SK-N-SH treated with all-trans-retinoic acid at 6 μM for 48 hours (cell line): ENCODE measurements at places on chromosomes 13 and 19.

GRCh38 chr19:3459089-3459881, 21.0 kb downstream of the SMIM24 start:
- peak; percentile 88 for ATAC-seq

DNA sequence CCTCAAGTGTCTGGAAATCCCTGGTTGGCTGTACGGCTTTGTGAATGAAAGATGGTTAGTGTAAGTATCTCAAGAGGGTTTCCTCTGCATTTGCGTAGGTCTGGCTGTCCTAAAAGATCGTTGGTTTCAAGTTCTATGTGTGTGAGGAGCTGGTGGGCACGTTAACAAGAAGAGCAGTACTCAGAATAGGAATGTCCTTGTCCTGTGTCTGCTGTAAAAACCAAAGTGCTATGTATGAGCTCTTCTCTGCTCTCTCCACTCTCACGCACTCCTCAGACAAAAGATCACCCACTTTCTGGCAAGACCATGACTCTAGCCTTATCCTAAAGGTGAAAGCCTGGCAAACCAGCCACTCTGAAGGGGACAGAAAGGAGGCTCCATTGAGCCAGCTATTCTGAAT, 39.1 kb downstream of the USP12 start:
- no peak for ATAC-seq

- ATAC-seq: no peak
Observed at GRCh38 chr13:25231517-25231916, 55.8 kb downstream of the MTMR6 start.

DNA sequence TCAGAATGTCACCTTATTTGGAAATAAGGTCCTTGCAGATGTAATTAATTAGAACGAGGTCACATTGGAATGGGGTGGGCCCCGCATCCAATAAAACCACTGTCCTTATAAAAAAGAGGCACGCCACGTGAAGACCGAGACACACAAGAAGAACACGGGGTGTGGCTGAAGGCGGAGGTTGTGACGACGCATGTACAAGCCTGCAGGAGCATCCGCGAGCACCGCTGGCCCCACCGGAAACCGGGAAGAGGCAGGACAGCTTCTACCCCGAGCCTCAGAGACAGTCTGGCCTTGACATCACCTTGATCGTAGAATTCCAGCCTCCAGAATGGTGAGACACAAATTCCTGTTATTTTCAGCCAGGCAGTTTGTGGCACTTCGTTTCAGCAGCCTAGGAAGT, 177.9 kb downstream of the COL4A1 start:
- ATAC-seq: no peak

GRCh38 chr19:2041433-2041682, 9.7 kb downstream of the MKNK2 start:
- ATAC-seq: no peak

GRCh38 chr13:102386461-102386860, 15.4 kb downstream of the FGF14 start:
- no peak for ATAC-seq

GRCh38 chr19:290372-291005, 714 bp downstream of the PLPP2 start:
- peak; percentile 39 for ATAC-seq

GRCh38 chr13:22061806-22062391, 391.0 kb downstream of the FGF9 start:
- no peak for ATAC-seq

- ATAC-seq: no peak
Observed at GRCh38 chr19:9187191-9187590, 8.4 kb downstream of the OR7D2 start.

DNA sequence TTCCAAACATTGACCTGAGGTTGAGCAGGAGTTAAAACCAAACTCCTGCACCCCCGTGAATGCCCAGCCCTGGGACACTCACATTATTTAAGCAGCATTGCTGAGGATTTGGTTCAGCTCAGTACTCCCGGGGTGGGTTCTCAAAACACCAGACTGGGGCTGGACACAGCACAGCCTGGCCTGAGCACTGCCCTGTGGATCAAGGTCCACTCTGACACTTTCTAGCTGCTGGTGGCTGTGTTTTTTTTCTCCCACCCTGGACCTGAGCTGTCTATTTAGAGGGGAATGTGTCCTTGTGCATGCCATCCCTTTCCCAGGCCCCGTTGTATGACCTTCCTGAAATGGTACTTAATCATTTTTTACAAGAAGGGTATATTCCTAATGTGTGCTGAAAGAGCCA, 94.7 kb upstream of the GJB6 start:
- ATAC-seq: no peak

DNA sequence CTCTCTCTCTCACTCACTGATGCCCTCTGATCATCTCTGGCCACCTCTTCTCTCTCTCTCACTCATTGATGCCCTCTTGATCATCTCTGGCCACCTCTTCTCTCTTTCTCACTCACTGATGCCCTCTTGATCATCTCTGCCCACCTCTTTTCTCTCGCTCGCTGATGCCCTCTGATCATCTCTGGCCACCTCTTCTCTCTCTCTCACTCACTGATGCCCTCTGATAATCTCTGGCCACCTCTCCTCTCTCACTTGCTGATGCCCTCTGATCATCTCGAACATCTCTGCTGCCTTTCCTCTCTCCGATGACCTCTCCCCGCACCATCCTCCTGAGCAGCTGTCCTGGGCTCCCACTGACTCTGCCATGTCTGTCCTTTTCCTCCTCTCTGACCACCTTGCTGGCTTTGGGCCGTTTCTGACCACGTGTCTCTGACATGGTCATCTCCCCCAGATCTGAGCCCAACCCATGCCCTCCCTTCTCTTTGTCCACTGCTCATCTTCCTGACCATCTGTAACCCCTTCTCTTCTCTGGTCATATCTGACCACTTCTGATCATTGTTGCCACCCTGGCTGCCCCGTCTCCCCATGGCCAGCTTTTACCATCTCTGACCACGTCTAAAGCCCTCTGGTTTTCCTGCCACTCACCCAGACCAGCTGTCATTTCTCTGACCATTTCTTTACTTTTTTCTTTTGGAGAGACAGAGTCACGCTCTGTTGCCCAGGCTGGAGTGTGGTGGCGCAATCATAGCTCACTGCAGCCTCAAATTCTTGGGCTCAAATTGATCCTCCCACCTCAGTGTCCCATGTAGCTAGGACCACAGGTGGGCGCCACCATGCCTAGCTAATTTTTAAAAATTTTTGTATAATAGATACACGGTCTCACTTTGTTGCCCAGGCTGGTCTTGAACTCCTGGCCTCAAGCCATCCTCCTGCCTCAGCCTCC, 2.4 kb downstream of the LRFN3 start:
- no peak for ATAC-seq

DNA sequence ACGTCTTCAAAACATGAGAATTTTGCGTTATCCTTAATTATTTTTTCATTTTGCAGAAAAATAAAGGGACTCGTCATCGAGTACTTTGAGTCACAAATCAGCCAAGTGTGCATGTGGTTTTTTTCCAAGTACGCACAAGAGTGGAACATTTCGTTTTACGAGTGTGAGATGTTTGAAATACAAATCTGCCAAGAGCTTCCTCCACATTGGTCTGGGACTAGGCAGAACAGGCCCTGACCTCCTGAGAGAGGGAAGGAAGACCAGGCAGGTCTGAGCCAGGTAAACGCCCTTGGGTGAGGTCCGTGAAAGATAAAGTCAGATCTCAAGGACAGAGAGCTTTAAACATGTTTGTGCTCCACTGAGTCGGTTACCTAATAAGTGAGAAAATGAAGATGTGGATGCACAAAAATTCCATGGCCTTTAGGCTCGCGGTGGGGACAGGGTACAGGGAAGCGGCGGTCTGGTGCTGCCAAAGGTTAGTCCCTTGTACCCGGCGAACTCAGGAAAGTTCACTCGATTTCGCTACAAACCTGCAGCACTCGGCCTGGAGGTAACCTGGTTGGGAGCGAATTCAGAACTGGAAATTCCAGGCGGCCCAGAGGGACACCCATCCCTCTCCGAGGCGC, 473 bp upstream of the ITM2B start:
- ATAC-seq: peak; percentile 28; the same call in 2 of the 3 replicates

GRCh38 chr19:12833418-12833737, 1.0 kb downstream of the RTBDN start:
- no peak for ATAC-seq

DNA sequence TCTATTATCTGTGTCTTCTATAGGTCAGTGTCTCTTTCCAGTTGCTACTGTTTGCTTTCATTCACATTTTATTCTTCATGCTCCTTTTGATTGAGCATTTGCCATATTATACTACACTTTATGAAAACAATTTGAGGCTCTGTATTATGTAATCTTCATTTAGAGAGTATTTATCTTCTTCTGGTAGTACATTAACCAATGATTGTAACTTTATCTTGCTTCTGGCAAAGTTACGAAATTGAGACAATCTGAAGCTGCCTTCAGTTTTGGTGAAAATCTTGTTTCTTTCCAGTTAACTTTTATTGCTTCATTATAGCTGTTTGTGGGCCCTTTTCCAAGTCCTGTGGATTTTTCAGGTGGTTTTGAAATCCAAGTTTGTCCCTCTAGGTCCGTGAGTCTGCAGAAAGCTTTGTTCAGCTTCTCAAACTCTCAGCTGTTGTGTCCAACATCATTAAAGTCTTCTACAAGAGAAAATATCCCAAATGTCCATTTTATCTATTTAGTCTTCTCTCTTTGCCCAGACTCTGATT, 1255.4 kb upstream of the SPRY2 start:
- ATAC-seq: no peak

DNA sequence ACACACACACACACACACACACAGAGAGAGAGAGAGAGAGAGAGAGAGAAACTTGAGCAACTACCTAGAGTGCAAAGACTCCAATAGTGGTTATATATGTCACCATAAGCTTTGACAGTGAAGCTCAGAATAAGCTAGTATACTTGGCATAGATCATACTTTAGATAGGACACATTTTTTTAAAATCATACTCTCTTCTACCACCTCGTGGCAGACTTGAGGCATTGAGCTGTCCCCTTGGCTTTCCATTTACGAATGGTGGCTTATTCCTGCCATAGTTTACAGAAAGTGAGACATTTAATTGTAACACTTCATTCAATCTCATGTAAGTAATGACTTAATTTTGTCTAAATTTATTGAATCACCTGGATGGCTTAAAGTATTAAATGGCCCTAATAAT, 108.2 kb downstream of the EDNRB start:
- peak; percentile 86 for ATAC-seq

GRCh38 chr19:17254636-17255035, 8.9 kb upstream of the NR2F6 start:
- no peak for ATAC-seq

DNA sequence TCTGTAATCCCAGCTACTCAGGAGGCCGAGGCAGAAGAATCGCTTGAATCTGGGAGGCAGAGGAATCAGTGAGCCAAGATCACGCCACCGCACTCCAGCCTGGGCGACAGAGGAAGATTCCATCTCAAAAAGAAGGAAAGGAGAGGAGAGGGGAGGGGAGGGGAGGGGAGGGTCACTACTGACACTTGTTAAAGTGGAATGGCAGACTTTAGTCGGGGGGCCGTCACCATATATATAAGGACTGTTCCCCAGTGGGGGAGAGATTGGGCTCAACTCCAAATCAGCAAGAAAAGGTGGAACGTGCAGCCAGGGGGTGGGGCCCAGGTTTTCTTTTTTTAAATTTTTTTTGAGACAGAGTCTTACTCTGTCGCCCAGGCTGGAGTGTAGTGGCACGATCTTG, 26.2 kb downstream of the TPT1 start:
- no peak for ATAC-seq

DNA sequence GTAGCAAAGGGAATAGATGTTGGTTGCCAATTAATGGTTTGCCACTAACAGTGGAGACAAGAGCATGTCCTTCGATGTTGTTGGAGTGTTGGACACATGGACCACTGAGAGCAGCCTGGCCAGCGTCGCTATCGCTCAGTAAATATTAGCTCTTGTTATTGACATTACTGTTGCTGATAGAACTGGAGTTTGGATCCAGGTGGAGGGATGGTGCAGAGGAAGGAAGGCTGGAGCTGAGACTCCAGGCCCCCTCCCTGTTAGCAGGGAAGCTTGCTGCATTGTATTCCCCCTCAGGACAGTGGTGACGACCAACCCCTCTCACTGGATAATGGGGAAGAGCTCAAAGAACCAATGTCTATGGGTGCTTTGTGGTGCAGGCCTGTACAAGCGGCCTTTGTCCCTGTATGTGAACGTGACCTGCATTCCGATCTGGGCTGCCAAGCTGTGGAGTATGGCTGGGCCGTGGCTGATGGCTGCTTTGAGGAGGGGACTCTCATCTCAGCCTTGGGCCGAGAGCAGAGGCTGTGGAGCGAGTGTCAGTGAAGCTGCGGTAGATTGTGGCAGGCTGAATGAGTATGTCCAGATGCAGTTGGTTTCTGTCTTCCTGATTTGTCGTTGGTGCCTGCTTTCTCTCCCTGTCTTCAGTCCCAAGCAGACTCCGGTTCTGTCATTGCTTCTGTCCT, 7.0 kb downstream of the CLASRP start:
- ATAC-seq: no peak; the same call in 2 of the 3 replicates

GRCh38 chr13:53411463-53411862, 382.9 kb downstream of the OLFM4 start:
- ATAC-seq: no peak

GRCh38 chr13:30145709-30146367, 161.5 kb downstream of the KATNAL1 start:
- no peak for ATAC-seq

DNA sequence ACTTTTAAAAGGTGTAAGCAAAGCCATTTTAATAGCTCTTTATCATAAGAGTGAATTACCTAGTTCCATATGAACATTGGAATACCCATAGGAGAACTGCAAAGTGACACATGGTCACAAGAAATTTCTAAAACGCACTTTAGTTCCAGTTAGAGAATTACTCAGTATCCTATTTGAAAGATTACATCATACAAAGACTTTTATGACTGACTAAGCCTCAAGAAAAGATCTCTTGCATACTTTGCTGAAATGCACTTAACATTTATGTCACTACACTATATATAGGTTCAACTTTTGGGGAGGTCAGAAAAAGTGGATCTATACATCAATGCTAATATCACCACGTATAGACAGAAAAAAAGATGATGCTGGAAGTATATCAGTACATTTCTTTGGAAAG, 7.1 kb downstream of the PCDH9 start:
- no peak for ATAC-seq

GRCh38 chr19:57816652-57817051, 1.9 kb upstream of the ZNF552 start:
- no peak for ATAC-seq

DNA sequence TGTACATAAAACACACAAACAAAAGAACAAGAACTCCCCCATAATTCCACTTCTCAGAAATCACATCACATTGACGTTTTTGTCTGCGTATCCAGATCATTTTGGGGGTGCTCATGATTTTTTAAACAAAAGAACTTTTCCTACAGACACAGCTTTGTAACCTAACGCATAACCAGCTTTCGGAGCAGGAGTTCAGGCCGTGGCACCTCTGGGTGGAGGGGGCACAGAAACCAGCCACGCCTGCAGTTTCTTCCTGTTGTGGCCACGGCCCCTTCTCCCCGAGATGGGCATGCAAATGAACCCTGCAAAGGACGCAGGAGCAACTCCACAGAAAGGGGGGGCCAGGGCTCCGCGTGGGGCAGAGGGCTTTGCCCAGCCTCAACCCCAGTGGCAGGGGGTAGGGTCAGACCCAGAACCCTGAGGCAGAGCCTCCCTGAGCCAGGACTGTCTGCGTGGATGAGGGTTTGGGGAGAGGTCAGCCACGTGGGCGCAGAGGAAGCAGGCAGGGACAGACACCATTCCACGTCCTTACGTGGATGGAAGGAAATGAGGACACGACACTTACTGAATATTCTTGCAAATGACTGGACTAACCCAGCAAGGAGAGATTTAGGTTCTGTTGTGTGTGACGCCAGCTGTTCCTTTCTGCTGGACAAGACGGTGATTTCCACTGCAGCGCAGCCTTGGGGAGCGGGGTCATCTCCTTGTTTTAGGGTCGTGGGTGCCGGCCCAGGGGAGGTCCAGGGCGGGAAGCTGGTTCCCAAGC, 64.4 kb downstream of the RASA3 start:
- ATAC-seq: no peak
